Natural killer cell (primary cell): ENCODE measurements at places on chromosomes 13 and 19.

- DNase-seq = no peak
Measured at GRCh38 chr13:30404207-30404606, 18.1 kb upstream of the UBE2L5 start.

GRCh38 chr19:31139871-31140505, 209.2 kb downstream of the TSHZ3 start:
- no peak for DNase-seq

- DNase-seq = no peak
Measured at GRCh38 chr19:3966051-3967017, 4.6 kb downstream of the DAPK3 start.

GRCh38 chr13:37539170-37539569, 59.4 kb downstream of the POSTN start:
- no peak for DNase-seq

GRCh38 chr13:104098421-104098820, 1032.2 kb upstream of the SLC10A2 start:
- no peak for DNase-seq

GRCh38 chr19:43470288-43470687, 4.9 kb upstream of the LYPD3 start:
- no peak for DNase-seq

GRCh38 chr19:19537075-19538048, 703 bp upstream of the CILP2 start:
- no peak for DNase-seq

- no peak for DNase-seq
Measured at GRCh38 chr13:30033681-30034457, 183.5 kb upstream of the UBL3 start.

- DNase-seq = no peak
Measured at GRCh38 chr19:47670736-47671135, 42.5 kb upstream of the EHD2 start.

GRCh38 chr13:91308299-91308698, 39.2 kb upstream of the MIR17HG start:
- peak; percentile 20 for DNase-seq

DNA sequence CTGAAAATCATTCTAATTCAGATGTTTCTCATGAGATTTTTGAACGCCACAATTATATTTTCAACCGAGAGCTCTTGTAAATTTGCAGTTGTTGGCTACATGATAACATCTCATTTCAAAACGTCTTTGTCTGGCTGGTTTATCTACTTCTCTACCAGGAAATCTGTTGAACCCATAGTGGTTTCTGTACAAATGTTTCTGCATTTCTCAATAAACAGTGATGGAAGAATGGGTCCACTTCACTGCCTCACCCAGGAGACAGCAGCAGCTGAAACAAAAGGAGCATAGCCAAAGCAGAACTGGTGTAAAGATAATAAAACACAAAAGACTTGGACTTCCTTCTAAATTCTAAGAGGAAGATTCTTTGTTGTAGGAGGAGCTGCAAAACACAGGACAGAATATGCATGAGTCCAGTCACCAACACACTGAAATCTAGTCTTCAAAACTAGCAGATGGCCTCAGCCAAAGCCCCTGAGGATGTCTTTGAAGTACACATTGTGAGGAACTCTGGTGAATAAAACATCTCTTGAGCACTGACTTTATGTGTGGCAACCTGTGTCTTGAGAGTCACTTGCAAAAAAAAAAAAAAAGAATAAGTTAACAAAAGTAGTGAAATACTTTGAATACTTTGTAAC, 68.6 kb upstream of the FGF14 start:
- DNase-seq = no peak

DNA sequence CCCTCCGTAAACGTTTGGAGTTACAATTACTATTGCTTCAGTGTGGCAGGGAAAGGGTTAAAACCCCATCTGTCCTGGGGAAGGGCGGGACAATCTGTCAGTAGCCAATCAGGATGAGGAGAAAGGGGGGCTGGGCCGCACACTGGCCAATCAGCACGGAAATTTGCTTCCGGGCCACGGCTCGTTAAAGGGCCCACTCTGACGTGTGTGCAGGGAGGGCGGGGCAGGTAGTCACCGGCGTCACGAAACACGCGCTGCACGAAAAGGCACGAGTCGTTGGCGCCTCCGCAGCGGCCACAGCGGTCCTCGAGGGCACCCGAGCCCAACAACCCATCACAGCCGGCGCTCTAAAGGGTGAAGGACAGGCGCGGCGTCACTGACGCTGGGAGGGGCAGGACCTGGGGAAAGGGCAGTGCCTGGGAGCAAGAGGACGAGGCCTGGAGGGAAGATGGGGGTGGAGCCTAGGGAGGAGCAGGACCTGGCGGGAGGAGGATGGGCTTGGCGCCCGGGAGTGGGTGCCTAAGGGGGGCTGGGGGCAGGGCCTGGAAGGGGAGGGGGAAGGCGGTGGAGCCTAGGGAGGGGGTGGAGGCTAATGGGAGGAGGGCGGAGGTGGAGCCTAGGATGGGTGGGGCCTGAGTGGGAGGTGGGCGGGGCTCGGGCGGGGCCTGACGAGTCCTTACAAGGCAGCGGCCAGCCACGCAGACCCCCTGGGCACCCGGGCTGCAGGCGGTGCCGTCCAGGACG, 4.9 kb downstream of the ADAMTSL5 start:
- peak; percentile 90 for DNase-seq

DNA sequence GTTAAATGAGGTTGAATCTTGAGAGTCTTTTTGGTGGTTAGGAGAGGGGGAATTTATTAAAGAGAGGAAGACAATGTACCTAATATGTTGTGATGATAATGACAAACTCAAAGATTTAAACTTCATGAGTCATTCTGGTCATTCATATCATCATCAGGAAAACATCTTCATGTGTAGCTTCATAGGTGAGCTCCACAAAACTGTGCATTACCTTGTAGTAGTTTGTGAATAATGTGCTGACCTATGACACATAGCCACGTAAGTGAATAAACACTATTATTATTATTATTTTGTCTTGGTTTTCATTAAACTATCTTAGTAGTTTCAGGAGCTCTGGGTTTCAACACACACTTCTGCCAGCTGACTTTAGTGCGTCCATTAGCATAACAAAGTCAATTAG, 997 bp upstream of the GPC6 start:
- DNase-seq = no peak

DNA sequence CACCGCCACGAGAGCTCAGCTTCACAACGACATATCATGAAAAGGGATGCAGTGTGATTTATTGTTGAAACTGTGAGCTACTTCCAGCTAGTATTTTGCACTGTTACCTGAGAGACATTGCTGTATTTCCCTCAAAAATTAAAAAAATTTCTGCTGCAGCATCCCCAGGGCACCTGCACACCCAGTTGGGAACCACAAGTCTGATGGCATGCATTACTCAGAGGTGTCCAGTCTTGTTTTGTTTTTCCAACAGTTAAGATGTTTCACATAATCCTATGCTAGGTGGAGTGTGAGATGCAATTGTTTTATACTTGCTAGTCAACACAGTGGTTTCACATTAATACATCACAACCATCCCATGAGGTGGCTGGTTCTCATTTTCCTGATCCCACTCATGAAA, 285.2 kb downstream of the SHISA2 start:
- DNase-seq = no peak

- no peak for DNase-seq
Measured at GRCh38 chr13:103531278-103531677, 465.1 kb upstream of the SLC10A2 start.

DNA sequence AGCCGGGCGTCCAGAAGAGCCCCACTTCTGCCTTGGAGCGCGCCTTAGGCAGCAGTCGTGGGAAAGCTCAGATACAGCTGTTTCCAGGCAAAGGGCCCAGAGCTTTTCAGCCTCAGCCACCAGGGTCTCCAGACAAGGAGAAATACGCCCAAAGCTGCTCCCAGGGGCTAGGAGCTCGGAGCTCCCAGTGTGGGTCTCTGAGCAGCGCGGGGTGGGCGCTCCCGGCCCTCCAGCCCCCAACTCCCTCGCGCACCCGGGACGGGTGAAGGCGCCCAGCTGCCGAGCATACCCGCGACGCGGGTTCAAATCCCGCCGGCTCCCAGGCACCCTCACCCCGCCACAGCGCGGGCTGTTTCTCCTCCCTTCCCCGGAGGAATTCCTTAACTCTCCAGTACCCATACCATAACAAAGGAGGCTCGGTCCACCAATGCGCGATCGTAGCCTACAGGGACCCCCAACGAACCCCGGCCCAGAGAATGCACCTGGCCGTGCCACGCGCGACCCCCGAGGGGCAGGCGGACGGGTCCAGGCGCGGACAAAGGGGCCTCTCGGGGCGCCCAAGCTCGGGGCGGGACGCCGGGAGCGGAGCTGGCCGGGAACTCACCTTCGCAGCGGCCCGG, 507 bp downstream of the COL4A1 start:
- DNase-seq = no peak

DNA sequence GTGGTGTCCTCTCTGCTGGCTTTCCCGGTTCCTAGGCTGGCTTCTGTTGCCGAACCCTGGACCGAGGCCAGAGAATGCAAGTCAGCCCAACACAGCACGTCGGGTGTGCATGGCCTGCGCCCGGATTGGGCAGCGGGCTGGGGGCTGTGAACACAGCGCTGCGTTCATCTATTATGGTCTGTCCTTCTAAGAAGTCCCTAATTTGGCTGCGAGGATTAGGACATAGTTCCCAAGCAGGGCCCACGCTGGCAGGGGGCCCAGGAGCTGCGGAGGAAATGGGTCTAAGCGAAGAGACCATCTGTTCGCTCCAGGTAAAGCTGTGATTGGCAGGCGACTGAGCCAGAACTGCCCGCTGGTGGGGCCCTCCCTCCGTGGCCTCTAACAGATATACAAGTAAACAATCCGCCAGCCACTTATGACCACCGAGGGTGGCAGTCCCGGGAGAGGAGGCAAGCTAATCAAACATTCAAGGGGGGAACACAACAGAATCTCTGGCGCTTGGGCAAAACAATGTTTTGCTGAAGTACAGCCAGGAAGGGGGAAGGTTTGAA, 6.0 kb downstream of the SYCE2 start:
- DNase-seq = no peak

- peak; percentile 66 for DNase-seq
Measured at GRCh38 chr13:40664350-40665125, 1.9 kb downstream of the FOXO1 start.

- no peak for DNase-seq
Measured at GRCh38 chr19:57802269-57802668, 12.4 kb downstream of the ZNF552 start.

GRCh38 chr13:58085819-58086218, 454.3 kb downstream of the PCDH17 start:
- no peak for DNase-seq

DNA sequence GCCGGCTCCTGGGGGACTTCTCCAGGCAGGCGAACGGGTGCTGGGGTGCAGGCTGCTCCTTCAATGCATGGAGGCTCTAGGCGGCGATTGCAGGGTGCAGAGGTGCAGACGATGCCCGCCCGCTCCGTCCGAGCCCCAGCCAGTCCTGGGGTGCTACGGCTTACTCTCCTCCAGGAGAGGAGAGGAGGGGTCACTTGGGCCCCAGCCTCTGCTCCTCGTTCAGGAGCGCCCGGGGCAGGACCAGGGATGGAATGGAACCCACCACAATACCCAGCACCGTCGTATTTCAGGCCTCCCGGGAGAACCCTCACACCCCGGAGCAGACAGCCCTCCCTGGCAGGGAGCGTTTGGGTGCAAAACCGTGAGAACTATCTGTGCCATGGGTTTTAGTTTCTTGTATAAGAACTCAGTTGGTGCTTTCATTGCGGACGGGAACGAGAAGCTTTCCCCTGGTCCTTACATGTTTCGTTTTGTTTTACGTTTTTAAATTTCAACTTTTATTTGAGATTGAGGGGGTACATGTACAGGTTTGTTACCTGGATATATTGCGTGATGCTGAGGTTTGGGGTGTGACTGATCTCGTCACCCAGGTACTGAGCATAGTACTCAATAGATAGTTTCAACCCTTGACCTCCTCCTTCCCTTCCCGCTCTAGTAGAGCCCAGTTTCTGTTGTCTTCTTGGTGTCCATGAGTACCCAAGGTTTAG, 46.8 kb downstream of the ARHGEF18 start:
- DNase-seq = no peak

DNA sequence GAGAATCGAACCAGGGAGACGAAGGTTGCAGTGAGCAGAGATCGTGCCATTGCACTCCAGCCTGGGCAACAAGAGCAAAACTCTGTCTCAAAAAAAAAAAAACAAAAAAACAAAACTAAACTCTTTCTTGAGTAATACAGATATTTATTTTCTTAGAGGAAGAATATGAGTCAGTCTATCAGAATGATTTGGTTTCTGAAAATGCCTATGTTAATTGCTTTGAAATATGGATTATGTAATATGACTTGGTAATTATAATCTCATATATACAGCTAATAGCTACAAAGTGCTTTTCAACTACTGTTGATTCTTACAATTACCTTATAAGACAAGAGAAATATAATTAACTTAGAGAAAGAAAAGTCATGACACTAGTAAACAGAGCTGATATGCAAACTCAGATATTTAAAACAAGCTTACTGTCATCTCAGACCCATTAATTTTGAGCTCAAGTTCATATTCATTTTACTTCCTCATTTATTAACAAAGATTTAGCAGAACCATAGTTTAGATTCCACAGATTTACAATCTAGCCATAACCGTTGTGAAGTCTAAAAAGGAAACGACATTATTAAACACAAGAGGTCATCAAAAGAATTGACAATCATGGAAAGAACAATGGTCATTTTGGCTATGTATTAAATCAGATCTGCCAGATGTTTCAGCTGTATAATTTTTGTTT, 88.0 kb downstream of the TBC1D4 start:
- no peak for DNase-seq

DNA sequence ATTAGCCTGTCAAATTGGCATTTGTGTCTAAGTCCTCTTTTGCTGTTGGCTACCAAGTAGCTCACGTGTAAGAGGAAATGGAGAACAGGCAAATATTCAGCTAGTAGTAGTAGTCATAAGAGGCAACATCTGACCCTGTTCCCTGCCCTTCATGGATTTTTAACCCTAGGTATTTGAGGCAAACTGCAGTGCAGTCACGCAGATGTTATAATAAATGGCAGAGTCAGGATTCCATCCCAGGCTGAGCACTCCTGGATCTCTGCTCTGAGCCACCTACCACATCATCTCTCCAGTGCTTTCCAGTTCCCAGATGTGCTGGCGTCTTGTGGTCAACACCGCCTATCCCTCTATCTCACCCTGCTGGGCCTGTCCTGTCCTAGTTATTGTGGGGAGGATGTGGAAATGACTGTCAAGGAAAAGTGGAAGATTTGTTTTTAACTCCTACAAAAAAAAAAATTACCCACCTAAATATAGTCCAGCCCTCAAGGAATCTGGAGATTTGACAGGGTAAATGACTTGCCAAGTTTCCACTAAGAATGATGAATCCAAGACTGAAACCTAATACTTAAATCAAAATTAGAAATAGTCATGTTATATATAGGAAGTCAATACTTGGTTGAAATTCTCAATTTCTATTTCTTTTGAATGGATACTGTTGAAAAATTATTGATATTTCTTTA, 322.9 kb downstream of the GPC6 start:
- no peak for DNase-seq

DNA sequence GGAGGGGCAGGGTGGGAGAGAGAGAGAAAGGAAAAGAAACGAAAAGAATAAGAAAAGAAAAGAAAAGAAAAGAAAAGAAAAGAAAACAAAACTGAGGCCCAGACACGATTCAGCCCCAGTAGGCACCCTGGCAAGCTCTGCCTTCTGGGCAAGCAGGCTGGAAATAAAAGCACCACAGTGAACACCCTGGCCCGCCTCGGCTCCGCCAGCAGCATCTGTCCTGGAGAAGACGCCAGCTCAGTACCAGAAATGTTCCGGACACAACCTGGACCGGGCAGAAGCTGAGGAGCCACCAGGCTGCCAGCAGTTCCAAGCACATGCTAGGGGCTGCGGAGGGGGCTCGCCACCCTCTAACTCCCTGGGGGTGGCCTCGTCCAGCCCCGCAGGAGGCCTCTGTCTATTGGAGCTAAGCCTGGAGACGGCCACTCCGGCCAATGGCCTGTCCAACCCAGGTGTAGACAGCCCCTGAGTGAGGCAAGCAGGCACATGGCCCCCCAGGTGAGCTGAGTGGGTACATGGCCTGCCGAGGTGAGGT, 11.4 kb upstream of the CPAMD8 start:
- no peak for DNase-seq
